Urinary bladder (tissue), 4 donors: ENCODE measurements at places on chromosomes 6 and 20.

DNA sequence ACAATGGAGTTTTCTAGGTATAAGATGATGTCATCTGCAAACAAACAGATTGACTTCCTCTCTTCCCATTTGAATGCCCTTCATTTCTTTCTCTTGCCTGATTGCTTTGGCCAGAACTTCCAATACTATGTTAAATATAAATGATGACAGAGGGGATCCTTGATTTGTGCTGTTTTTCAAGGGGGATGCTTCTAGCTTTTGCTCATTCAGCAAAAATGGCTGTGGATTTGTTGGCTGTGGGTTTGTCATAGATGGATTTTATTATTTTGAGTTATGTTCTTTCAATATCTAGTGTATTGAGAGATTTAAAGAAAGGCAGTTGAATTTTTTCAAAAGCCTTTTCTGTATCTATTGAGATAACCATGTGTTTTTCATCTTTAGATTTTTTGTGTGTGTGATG lies 662.4 kb upstream of the EYS start:
- DNase-seq = no peak

- DNase-seq = no peak
Measured at GRCh38 chr6:43412541-43412940, 14.8 kb upstream of the ABCC10 start.

GRCh38 chr6:159983641-159984080 lies 14.8 kb downstream of the IGF2R start:
- no peak for DNase-seq

- DNase-seq = no peak
Measured at GRCh38 chr20:12036142-12036541, 118.4 kb downstream of the BTBD3 start.

- no peak for DNase-seq
Measured at GRCh38 chr6:107079429-107079828, 35.9 kb downstream of the BEND3 start.

DNA sequence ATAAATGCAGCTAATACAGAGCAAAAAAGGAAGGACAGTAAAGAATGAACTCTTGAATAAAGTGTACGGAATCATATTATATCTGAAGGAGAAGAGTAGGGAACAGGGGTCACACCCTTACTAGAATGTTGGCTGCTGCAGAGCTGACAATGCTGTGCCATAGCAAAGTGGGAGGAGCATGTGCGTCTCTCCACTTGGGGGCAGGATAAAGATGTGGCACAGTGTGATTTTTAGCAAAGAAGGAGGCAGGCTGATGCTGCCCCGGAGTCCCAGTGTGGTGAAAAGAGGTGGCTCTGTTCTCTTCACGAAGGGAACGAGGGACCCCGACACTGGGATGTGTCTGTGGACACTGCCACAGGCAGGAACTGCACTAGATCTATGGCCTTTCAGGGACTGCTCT lies 67.5 kb downstream of the INSM1 start:
- no peak for DNase-seq

DNA sequence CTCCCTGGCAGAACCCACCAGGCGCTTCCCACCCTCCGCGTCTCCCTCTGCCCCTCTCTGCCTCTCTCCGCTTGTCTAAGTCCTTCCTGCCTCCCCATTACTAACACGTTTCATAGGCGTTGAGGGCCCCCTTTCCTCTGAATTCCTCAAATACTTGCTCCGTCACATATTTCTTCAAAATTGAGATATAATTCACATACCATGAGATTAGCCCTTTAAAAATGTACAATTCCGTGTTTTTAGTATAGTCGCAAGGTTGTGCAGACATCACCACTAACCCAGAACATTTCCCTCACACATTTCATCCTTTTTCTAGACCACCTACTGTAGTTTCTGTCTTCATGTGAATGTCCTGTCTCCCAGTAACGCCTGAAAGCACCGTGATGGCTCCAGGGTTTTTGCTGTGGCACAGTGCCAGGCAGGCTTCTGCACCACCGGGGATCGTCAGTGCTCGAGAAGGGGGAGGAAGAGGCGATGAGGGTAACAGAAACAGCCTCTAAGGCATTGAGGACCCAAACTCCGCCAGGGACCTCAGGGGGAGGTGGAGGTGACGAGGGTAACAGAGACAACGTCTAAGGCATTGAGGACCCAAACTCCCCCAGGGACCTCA lies 141.9 kb upstream of the SNX9 start:
- DNase-seq = no peak

DNA sequence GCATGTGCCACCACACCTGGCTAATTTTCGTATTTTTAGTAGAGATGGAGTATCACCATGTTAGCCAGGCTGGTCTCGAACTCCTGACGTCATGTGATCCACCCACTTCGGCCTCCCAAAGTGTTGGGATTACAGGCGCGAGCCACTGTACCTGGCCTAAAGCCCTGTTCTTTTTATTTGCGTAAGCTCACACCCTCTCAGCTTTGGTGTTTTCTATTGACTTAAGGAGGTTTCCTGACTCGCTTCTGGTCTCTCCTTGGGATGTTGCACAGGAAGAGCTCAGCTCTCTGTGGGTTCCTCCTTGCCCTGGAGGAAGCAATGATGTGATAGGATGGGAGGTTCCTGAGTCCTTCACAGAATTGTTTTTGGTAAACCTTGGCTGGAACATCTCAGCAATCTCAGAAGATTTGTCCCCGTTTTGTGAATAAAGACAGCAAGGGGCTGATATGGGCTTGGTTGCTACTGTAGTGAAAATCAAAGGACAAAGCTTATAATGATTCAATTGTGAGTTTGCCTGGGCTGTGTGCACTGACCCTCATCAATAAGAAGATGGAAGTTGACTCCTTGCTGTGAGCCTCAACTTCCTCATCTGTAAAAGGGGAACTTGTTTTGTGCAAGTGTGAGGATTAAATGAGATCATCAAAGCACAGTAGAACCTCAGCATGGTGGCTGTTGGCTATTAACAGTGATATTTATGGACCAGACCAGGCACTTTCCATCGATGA lies 27.0 kb downstream of the TOX2 start:
- DNase-seq = no peak

DNA sequence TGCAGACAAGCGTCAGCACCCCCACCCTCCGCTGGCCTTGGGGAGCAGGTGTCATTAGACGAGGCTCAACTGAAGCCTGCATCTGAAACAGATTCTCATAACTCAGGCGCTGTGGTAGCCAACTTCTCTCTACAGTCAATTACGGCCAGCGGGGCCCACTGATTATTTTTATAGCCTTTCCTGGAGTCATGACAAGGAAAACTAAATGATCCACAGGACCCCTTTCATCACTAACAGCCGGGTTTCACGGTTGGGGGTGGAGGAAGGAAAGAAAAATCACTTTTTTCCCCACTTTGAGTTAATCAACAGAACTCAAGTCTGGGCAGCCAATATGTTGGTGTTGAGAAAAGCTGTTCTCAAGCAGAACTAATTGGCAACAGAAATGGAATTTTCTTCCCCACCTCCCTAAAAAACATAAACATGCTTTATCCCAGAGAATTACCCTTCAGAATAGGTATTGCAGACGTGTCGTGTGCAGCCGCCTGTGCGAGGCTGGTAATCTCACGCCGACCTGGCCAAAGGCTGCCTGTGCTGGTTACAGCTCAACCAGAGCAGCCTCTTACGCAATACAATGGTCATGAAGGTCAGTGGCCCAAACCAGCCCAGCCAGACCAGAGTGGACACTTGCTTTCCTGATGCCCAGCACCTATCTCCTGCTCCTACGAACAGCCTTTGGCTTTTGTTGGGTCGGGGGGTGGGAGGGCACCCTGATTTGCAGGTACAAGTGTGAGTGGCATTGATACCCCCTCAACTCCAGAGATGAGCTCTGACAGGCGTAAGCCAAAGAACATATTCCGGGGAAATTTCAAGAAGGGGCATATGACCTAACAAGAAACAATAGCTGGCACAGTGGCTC lies 11.0 kb downstream of the RIPOR3 start:
- no peak for DNase-seq

GRCh38 chr6:129248946-129249345 lies 366.0 kb downstream of the LAMA2 start:
- DNase-seq = no peak

- peak; percentile 28 for DNase-seq
Measured at GRCh38 chr6:53651764-53652401, 13.7 kb downstream of the KLHL31 start.
